ENCODE measurements at places on chromosomes 7 and 10. TPM values are rescaled to one million over a fixed set of nuclear protein-coding genes. Genes with fewer than 3 reads are reported as not detected.

CYP2C19 gene
- 0.54 TPM for total RNA-seq

DNA sequence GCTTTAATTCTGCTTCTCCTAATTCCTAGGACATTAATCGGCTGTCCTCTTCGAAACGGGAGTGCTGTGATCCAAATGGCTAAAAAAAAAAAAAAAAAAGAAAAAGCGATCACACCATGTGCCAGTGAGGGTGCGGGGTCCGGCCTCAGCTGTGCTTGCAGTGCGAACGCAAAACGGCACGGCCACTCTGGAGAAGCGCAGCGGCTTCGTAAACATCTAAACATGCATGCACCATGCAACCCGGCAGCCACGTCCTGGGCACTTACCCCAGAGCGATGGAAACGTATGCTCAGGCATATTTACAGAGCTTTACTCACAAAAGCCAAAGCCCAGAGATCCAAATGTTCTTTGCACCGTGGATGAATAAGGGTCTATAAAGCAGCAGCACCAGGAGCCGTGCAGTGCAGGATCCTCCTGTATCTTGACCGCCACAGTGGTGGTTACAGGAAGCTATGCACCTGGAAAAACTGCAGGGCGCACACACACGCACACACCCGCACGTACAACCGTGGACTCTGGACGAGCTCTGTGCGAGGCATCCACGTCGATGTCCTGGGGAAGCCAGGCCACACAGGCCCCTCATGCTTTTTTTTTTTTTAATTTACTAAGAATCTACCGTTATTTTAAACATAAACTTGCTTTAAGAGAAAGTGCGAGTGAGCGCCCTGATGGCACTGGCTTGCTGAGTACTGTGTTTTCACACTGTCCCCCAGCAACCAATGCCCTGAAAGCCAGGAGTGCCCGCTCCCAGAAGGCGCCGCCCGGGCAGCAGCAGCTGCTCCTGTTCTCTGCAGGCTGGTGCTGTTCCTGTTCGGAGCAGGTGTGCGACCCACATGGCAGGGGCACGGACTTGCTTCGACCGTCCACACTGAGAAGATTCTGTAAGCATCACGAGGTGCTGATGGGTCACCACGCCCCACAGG lies 25.0 kb downstream of the GPER1 start:
- ATAC-seq: no peak

- no peak for ATAC-seq
Observed at GRCh38 chr10:124164264-124164663, 70.9 kb upstream of the CHST15 start.

RPA3 gene
- 10.6 TPM for total RNA-seq

DNA sequence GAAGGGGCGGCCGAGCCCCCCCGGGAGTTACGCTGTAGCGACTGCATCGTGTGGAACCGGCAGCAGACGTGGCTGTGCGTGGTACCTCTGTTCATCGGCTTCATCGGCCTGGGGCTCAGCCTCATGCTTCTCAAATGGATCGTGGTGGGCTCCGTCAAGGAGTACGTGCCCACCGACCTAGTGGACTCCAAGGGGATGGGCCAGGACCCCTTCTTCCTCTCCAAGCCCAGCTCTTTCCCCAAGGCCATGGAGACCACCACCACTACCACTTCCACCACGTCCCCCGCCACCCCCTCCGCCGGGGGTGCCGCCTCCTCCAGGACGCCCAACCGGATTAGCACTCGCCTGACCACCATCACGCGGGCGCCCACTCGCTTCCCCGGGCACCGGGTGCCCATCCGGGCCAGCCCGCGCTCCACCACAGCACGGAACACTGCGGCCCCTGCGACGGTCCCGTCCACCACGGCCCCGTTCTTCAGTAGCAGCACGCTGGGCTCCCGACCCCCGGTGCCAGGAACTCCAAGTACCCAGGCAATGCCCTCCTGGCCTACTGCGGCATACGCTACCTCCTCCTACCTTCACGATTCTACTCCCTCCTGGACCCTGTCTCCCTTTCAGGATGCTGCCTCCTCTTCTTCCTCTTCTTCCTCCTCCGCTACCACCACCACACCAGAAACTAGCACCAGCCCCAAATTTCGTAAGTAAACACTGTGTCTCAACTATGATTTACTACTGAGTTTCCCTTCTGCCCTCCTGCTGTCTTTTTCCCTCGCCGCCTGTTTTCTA lies 666 bp downstream of the NRG3 start:
- ATAC-seq: no peak

GPR15LG gene
- total RNA-seq: 10.1 TPM
